Memory B cell (primary cell): ENCODE measurements at places on chromosomes 2 and 18.
A peak's percentile ranks its signal among the peaks of the same experiment; 100 is the strongest.

GRCh38 chr2:133475610-133476009 is 92.7 kb downstream of the NCKAP5 start:
- no peak for DNase-seq

- peak; percentile 14 for DNase-seq
Measured at GRCh38 chr2:43609290-43609918, 13.6 kb upstream of the THADA start.

- DNase-seq, result no peak
Measured at GRCh38 chr2:147499785-147500184, 345.0 kb upstream of the ACVR2A start.

DNA sequence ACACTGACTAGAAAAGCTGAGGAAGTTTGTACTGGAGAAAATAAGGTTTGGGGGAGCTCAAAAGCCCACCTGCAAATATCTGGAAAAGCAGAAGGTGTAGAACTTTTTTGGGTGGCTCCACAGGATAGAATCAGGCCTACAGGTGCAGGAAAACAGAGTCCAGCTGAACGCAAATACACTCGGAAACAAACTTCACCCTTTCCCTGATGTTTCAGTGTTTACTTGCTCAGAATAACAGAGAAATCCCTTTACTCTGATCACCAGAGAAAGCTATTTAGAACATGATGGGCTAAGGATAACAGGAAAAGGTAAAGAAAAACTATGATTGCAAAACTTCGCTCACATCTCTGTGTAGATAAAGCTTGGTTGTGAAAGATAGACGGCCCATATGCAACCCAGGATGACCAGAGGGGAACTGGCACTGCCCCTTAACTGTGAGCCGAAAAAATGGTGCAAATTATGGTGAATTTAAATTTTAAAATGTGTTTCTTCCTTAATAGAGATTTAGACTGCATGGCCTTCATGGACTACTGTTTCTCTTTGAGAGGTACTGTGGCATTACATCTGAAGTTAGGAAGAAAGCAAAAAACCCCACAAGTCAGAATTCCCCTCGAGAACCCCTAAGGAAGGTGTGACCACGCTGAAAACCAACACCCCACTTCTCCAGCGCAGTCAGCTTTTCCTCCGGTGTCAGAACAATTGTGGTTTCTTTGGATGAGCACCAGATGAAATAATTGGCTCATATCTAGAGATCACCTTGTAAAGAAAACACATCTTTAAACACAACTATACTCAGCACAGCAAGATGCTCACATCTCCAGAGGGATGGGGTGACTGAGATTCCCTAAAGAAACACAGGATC is 84.5 kb upstream of the TMEM247 start:
- no peak for DNase-seq

- DNase-seq, result no peak
Measured at GRCh38 chr18:2969695-2970094, 43.2 kb downstream of the LPIN2 start.

GRCh38 chr18:65753520-65753919 is 2.7 kb downstream of the CDH7 start:
- no peak for DNase-seq

- no peak for DNase-seq
Measured at GRCh38 chr2:3450385-3451010, 68.8 kb downstream of the ADI1 start.

- DNase-seq, result no peak
Measured at GRCh38 chr18:11437046-11437445, 172.3 kb upstream of the SLC35G4 start.

GRCh38 chr2:224584111-224584784 is 915 bp downstream of the CUL3 start:
- peak; percentile 18 for DNase-seq

DNA sequence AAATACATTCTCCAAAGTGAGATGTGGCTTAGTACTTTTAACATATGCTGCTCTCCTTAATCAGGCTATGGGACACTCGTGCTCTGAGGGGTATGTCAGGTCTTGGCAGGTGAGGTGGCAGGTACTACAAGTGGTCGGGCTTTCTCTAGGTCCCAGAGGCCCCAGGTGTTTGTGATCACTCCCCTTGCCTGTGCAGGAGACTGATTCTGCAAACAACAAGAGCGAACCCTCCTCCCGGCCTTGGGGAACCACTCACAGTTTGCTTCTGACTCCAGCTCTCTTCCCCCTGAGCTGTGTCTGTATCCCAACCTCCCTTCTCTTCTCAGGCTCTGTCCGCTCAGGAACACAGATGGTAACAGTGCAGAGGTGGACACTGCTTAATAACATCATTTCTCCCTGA is 48.1 kb downstream of the ATOH8 start:
- no peak for DNase-seq

DNA sequence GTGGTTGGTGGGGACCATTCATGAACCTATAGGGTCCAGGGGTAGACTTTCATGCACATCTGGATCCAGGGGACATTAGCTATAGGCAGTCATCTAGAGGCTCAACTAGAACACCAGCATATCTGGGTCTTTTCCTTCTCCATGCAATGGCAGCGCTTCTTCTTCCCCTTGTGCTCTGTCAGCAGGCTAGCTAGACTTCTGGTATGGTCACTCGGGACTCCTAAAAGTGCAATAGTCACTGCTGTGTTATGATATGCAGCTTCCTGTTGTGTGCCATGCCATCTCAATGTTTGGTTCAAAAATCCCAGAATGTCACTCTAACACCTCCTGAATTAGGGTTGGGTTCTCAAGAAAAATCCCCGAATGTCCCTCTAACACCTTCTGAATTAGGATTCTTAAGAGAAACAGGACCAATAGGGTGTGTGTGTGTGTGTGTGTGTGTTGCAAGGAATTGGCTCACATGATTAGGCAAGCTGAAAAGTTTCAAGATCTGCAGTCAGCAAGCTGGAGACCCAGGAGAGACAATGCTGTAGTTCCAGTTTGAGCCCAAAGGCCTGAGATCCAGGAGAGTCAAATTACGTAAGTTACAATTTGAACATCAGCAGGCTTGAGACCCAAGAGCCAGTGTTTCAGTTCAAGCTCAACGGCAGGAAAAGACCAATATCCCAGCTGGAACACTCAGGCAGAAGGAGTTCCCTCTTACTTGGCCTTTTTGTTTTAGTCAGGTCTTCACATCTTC is 97.1 kb upstream of the LTBP1 start:
- no peak for DNase-seq

GRCh38 chr18:48061781-48062570 is 131.5 kb upstream of the SMAD2 start:
- DNase-seq, result no peak

- no peak for DNase-seq
Measured at GRCh38 chr2:194686569-194686968, 970.5 kb upstream of the SLC39A10 start.

- no peak for DNase-seq
Measured at GRCh38 chr2:59538398-59538911, 1015.0 kb downstream of the BCL11A start.

DNA sequence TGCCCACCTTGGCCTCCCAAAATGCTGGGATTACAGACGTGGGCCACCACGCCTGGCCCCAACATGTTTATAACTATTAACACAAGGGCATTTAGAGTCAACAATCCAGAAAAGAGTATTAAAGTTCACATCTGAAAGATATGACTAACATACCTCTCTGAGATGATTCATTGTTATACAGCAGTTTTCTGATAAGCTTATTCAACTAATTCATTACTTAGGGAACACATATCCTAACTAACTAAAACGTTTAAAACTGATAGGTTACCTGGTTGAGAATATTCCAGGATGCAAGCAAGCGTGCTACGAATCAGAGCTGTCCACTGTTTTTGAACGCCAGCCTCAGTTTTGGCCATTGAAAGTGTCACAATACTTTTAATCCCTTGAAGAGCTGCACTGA is 34.0 kb upstream of the STRN start:
- no peak for DNase-seq

DNA sequence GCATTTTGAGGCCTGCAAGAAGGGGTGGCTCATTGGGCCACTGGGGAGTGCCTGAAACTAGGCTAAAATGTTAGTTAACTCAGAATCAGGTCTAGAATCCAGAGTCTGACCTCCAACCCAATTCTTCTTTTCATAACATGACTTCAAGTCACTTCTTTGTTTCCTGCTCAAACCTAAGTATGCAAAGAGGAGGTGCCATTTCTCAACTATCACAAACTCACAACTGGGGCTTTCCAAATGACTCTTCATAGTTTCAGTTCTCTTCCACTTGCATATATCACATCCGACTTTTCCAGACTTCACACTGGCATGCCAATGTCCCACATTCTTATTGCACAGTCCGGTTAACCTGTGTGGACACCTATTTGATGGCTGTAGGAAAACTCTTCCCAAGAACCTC is 211.6 kb downstream of the TCF4 start:
- peak; percentile 31 for DNase-seq

GRCh38 chr2:2173633-2174032 is 157.4 kb downstream of the MYT1L start:
- no peak for DNase-seq

GRCh38 chr2:25804338-25804737 is 73.9 kb downstream of the ASXL2 start:
- no peak for DNase-seq

DNA sequence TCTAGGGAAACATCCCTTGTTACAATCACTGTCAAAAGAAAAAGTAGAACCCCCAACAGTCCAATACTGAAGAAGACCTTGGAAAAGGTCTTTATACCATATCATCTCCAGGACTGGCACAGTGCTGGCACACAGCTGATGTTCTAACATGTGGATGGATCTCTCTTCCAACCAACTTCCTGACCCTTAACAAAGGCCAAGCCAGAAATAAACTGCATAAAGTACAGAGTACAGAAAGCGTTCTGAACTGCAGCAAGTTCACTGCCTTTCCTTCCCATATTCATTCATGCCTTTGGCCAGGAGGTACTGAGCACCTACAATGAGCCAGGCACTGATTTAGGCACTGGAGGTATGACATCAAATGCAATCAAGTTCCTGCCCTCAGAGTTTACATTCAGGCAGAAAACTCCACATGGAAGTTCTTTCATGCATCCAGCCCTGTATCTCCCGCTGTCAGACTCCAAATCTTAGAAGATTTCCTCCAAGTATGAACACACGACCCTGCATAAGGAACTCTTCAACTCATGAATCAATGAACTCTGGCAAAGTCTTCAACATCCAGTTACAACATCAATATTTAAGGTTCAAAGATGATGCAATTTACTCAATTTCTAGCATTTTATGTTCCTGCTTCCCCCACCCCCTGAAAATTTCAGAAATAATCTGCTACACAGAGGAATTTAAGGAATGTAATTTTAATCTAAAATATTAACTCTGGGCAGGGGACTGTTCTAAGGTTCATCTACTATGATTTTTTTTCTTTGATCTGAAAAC is 33.8 kb downstream of the ACVR1 start:
- DNase-seq, result no peak

- DNase-seq, result no peak
Measured at GRCh38 chr2:158486150-158486969, 29.6 kb downstream of the PKP4 start.

- DNase-seq, result no peak
Measured at GRCh38 chr2:160609346-160609745, 115.7 kb upstream of the RBMS1 start.

GRCh38 chr18:568731-569130 is 11.4 kb upstream of the CETN1 start:
- no peak for DNase-seq

DNA sequence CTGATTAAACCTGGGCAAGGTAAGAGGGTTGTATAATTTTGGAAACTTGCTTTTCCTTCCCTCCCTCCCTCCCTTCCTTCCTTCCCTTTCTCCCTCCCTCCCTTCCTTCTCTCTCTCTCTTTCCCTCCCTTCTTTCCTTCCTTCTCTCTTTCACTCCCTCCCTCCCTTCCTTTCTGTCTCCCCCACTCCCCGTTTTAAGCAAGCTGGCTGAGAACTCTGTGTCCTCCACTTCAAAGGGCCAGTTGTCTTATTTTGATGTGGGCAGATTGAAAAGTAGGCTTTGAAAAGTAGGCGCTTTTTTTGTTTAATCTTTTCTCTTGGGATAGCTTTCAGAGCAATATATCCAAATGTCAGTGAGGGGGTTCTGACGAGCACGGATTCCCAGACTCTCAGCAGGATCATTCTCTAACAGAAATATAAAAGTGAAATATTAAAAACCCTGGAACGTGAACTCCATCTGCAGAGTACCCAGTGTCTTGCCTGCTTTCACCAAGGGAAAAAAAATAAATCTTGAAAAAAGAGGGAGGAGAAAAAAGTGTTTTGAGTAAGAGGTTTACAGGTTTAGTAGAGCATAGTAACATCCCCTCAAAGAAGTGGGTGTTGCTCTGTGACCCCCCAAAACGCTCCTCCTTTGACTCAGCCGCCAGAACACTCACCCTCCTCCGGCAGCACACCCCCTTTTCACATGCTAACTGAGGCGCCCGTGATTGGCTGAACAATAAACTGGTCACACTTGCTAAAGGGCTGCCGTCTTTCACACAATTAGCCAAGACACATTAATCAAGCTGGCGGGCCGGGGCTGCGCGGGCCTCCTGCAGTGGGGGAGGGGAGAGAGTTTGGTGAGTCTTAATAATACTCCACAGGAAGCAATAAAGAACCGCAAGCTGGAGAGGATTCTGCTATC is 52.2 kb downstream of the CDK15 start:
- DNase-seq, result no peak

GRCh38 chr2:11581797-11582611 is 48.2 kb downstream of the GREB1 start:
- DNase-seq, result no peak
